ENCODE measurements at places on chromosomes 4 and X.

DNA sequence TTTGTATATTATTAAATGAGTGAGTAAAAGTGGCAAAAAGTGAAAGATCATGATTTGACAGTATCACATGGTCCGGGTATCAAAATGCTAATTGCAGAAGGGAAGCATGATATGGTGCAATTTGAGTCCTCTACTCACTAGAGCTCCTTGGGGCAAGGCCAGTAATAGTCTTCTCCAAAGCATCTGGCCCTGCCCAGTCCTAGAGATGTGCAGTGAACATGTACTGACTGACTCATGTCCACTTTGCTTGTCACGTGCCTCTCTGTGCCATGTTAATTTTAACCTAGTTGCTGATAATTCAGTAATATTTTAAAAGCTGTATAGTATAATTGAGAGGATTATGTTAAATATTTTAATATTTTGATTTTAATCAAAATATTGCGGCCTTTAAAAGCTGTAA, 54.6 kb upstream of the TENM3 start:
- no peak for DNase-seq

- no peak for DNase-seq
Measured at GRCh38 chrX:129836827-129837226, 6.9 kb downstream of the ZDHHC9 start.

DNA sequence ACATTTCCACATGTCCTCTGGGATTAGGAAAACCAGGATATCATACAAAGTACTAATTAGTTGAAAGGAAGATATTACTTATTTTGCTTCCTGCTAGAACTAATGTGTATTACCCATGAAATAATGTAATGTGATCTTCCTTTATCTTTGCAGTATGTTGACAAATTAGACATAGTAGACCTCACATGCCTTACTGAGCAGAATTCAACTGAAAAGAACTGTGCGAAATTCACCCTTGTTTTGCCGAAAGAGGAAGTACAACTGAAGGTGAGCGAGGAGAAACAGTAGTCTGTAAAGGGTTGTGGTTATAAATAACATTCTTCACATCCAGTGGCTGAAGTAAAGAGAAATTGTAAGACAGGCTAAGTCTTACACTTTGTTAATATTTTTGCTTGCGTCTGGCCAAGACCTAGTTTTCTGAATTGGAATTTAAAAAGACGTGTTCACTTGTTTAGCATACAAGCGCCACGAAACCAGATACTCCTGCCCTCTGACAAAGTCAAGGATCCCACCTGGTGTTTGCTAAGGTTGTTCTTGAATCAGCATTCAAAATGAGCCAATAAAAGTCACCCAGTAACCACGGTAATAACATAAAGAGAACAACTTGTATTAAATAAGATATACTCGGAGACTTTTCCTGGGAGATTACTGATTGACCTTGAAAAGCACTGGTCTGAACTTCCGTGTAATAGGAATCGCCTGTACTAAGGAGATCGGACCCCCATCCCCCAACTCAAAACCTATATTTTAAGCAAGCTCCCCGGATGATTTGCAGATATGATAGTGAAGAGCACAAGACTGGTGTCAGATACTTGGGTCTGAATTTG, 16.9 kb downstream of the STAP1 start:
- DNase-seq = no peak

GRCh38 chr4:188387179-188387791, 248.0 kb downstream of the TRIML1 start:
- no peak for DNase-seq

Measured in T-helper 22 cell (primary cell).